NAMALWA (cell line): ENCODE measurements at places on chromosomes 2 and 18.
A peak's percentile ranks its signal among the peaks of the same experiment; 100 is the strongest.

GRCh38 chr2:237927986-237928385, 38.8 kb upstream of the UBE2F start:
- no peak for DNase-seq

- no peak for DNase-seq
Observed at GRCh38 chr2:1548910-1549673, 135.8 kb downstream of the TPO start.

DNA sequence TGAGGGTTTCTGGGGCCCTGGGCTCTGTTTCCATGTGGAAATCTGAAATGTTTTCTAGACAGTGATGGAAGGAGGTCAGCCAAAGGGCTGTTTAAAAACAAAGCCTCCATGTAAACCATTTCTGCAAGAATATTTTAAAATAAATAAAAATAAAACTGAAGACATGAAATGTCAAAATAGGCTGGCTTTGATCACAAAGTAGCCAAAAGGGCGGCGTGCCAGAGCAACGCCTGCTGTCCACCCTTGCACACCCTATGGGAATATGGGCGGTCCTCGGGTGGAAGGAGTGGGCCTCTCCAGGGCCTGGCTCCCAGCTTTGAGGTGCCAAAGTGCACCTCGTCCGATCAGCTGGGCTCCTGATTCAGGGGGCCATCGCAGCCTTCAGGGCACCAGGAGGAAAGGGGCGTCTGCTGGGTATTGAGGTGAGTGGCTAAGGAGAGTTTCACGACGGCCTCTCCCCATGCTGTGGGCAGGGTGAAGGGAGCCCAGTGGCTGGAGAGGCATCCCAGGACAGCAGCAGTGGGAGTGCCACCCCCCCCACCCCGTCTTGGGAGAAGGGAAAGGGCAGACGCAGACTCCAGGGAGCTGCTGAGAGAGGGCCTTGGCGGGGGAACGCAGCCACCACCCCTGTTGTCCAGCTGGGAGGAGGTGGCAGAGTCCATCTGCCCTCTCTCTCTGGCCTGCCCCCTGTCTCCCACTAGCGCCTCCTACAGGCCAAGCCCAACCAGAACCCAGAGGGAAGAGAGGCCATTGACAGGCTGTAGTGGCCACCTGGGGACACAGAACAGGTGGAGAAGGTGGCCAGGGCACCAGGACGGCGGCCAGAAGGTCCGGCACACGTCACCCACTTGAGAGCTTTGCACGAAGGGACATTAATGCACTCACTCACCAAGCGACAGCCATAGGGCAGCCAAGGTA, 5.7 kb upstream of the ERFE start:
- DNase-seq = no peak

- no peak for DNase-seq
Observed at GRCh38 chr2:233041722-233042323, 9.4 kb downstream of the NEU2 start.

- DNase-seq = peak; percentile 12
Observed at GRCh38 chr2:159677654-159678053, 34.7 kb upstream of the MARCHF7 start.
